ENCODE measurements at places on chromosomes 5 and 9.

GRCh38 chr5:31106278-31106677 is 87.2 kb upstream of the CDH6 start:
- DNase-seq, result no peak

- DNase-seq, result no peak
Observed at GRCh38 chr5:172777881-172778814, 7.2 kb upstream of the DUSP1 start.

DNA sequence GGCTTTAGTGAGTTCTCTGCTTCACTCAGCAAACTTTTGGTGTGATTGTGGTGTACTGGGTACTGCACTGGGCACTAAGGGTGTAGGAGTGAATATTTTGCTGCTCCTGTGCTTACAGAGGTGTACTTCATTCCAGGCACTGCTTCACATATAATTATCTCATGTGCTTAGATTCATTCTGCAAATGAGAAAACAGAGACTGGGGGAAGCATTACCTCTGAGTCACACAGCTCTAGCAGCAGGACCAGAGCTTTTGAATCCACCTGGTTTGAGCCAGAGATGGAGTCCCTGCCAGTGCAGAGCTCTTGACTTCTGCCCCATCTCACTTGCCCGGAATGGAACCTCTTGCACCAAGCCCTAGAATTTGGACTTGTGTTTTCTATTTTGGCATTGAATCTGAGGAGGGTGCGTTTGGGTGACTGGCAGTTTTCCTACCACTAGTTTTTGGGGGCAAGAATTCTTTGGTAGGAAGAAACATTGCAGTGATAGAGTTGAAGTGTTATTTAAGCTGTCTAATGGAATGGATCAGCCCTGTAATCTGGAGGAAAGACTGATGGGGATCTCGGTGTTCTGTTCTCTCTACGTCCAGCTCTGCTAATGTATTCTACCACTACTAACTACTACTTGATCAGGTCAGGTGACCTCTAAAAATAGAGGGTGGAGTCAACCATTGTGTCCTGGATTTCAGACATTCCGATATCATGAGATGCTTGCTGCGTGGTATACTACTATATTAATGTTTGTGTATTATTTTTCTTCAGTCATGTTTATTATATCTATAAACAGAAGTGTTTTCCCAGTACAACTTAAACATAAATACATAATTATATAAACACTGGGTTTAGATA is 2.5 kb downstream of the ARHGAP26 start:
- DNase-seq, result no peak

DNA sequence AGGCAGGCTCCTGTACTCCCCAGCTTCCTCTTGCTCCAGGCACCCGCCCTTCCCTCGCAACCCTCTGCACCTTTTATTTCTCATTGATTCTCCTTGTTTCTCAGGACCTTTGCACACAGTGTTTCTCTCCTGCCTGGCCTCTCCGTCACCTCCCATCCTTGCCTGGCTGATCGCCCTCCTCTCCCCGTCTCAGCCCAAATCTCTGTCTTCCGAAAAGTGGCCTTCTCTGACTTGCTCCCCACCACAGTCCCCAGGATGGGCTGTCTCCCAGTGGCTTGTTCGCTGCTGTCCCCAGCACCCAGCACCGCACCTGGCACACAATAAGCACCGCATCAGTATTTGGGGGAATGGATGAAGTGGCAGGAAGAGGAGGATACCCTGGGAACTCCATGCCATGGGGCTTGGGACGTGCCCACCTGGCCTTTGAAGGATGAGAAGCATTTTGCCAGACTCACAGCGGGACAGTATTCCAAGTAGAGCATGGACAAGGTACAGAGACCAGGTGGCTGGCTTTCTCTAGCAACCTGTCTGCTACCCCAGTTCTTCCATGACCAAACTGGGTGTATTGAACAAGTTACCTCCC is 62.5 kb downstream of the LMX1B start:
- DNase-seq, result no peak

- no peak for DNase-seq
Observed at GRCh38 chr5:159775890-159776289, 140.4 kb upstream of the ADRA1B start.

- no peak for DNase-seq
Observed at GRCh38 chr9:105900123-105900522, 205.8 kb downstream of the TMEM38B start.

DNA sequence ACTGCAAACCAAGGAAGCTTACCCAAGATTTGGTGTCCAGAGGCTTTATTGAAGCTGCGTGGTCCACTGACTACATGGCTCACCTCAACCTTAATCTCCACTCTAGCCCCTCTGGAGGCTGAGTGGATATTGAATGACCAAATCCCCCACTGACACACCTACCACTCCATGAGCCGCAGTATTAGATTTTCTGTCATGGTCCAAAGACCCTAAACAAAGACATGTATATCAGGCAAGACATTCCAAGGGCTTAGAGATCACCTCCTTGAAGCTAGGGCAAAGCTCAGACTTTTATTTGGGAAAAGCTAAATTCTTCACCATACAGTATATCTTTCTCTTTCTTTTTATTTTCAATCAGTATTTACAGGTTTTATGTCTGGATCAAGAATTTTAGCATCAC is 346.2 kb upstream of the CTNND2 start:
- DNase-seq, result no peak

- no peak for DNase-seq
Observed at GRCh38 chr9:78547831-78548230, 250.9 kb downstream of the PSAT1 start.

DNA sequence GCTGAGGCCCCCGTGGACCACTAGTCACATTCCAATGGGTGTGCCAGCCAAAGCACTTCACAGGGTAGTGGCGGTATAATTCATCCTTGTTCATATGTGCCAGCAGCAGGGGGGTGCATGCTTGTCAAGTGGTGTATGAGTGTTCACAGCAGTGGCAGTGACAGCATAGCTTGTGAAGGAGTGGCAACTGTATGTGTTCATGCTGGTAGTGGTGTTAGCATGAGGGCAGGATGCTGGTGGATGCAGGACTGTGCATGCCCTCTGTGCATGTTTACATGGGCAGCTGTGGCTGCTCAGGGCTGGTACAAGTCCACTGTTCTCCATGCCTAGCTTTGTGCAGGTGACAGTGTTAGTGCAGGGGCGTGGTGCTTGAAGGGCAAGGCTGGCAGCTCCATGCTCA is 253.4 kb upstream of the DMAC1 start:
- DNase-seq, result no peak

GRCh38 chr9:77999231-77999631 is 32.4 kb downstream of the GNAQ start:
- no peak for DNase-seq

DNA sequence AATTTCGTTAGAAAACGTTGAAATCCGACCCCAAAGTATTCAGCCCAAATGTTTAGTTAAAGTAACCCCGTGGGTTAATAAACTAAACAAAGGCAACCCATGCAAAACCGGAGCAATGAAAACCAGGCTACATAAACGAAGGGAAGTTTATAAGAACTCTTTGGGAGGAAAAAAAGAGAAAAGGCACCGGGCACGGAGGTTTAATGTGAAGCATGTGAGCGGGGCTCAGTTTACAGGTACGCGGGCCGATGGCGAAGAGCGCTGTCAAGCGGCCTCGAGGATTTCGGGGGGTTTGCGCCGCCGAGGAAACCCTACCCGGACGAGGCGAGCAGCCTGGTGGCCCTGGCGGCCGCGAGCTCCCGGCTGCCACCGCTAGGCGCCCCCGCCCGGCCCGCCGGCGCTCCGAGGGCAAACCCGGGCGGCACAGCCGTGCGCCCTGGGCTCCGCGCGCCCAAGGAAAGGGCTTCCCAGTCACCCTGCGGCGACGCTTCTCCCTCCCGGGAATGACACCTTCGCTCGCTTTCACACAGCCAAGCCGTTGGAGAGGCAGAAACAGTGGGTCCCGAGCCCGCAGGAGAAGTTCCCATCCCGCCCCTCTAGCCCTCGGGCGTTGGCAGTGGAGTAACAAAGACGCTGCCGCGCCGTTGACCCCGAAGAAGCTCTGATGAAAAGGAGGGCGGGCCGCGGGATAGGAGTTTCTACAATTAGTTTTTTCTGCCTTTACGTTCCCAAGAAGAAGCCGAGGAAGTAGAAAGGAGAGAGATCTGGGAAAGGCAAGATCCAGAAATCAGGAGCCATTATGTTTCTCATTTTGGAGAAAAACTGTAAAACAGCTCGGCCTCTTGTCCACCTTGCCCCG is 126.0 kb downstream of the TMEM174 start:
- DNase-seq, result no peak

GRCh38 chr9:136692185-136693134 is 5.2 kb upstream of the AGPAT2 start:
- DNase-seq, result no peak

GRCh38 chr5:107025712-107026497 is 644.8 kb downstream of the EFNA5 start:
- no peak for DNase-seq

GRCh38 chr5:75202935-75203334 is 33.7 kb downstream of the ANKRD31 start:
- no peak for DNase-seq

DNA sequence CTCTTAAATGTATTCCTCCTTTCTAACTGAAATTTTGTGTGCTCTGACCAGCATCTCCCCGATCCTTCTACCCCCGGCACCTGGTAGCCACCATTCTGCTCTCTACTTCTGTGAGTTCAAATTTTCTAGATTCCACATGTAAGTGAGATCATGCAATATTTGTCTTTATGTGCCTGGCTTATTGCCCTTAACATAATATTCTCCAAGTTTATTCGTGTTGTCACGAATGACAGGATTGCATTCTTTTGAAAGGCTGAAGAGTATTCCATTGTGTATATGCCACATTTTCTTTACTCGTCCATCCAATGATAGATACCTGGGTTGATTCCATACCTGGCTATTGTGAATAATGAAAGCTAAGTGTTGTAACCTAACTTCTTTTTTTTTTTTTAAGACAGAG is 29.0 kb downstream of the FBXL7 start:
- DNase-seq, result no peak

DNA sequence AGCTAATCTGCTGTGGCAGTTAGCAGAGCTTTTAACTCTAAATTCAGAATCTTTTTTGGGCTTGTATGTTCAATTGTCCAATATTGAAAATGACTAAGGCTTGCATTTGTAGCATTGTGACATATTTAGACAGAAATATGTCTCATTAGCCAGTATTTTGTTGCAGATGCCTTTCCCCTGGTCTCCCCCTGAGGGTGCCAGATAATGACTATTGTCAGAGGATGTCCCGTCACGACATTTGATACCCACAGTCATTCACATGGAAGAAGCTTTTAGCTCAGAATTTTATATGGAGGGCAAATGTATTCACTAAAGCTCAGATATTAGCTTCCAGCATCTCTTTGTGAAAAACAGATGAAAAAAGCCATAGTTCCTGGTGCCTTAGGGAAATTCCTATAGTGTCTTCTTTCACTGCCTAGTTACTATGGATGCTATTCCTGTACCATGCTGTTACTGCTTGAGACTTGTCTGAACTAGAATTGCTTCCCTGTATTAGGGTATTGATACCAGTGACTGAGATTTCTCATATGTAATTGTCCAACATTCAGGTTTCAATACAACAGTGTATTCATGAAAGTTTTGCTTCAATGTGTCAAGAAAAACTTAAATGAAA is 96.2 kb downstream of the CCDC192 start:
- no peak for DNase-seq

GRCh38 chr9:99128133-99128406 is 23.2 kb downstream of the TGFBR1 start:
- DNase-seq, result no peak

- no peak for DNase-seq
Observed at GRCh38 chr5:179241175-179241574, 104.1 kb downstream of the ADAMTS2 start.

DNA sequence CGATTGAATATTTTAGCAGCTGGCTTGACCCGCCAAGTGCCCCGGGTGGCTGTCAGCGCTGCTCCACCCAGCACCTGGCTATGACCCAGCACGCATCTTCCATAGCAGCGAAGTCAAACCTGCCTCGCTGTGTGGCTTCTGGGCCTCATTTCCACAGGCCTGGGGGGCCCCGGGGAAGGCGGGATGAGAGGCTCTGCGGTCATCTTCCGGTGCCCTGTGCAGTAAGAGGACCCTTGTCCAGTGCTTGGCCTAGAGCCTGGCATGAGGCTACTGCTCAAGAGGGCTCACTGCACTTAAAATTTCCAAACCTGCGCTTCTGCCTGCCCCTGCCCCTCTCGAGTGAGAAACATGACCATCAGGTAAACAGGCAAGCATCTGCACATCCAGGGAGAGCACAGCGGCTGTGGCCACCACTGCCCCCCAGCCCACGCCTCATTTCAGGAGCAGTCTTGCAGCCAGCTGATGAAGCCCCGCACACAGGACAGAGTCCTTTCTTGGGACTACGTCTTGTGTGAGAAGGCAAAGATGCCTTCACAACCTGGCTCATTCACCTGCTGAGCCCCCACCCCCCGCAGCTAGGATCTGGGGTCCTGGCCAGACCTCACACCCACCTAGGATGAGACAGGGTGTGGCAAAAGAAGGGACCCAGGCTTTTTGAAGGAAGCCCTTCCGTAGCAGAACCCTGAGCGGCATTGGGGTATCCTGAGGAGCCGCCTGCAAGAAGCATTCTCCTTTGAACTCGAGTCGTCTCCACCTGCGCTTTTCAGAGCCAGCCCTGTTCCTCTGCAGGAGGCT is 69.5 kb upstream of the UNC5A start:
- no peak for DNase-seq

DNA sequence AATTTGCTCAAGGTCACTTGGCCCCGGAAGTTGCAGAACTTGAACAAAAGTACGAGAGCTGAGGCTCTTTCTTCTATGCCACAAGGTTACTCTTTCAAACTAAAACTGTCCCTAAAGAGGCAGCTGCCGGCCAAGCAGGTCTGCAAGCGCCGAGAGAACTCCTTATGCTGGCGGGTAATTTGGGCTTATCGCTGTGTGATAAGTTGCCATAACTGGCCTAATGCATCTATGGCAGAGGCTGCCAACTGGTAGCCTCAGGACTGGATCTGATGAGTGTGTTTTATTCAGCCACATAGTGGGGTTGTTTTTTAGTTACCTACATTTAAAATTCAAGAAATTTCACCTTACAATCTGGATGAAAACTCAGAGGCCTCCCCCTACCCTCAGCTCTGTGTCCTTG is 68.1 kb upstream of the SPOCK1 start:
- DNase-seq, result no peak

DNA sequence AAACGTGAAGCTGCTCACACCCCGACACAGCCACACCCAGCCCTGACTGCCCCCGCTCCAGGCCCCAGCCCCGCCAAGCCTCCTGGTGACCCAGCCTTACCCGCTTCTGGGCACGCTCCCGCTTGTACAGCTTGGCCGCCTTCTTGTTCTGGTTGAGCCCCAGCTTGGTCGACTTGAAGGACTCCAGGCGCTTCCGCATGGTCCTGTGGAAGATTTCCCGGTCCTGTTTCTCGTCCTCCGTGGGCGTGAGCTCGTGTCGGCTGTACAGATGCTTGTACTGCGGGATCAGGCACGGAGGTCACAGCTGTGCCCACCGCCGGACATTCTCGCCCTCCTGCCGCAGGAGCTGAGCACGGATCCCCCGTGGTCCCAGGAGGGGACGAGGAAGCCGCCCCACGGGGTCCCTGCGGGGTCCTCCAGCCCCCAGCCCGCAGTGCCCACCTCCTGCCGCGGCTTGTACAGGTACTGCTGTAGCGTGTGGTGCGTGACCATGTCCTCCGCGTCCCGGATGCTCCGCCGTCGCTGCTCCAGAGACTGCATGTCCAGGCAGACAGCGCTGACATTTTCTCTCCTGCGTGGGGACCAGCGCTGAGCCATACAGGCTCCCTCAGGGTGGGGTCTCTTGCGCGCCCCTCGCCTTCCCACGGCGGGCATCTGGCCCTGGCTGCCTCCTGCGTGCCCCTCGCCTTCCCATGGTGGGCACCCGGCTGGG is 33.3 kb downstream of the EXOC3 start:
- no peak for DNase-seq

GRCh38 chr9:130474106-130474505 is 29.3 kb downstream of the ASS1 start:
- no peak for DNase-seq
